ENCODE measurements at places on chromosomes 3 and 15.

DNA sequence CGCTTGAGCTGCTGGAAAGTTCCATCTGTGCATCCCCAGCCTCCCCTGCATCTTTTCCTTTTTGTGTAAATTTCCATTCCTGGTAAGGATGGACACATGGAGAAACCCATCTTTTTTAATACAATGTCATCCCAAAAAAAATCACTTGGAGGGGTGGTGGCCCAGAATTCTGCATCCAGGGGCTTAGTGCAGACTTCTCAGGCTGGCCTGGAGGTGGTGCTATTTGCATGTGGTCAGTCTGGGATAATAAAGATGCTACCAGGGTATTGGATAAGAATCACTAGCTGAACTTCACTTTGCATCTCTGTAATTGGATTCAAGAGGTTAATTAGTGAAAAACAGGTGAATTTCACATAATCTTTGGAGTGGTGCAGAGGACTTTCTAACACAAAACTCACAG, 1.8 kb upstream of the ZSCAN2 start:
- DNase-seq: peak; percentile 36

DNA sequence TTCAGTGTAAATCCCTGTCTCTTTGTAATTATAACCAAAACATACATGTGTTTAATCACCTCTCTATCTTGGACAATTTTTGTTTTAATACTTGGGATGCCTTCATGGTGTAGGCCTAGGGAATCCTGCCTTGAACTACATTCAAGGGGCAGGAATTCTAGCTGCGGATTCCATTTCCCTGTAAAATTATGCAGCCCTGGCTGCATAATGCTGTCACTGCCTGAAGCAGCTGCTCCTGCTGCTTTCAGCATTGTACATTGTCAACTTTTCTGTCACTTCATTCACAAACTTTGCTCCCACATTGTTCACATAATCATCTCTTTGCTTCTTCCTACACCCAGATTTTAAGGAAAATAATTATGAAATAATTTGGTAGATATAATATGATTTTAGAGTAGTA, 638.7 kb downstream of the RBMS3 start:
- peak; percentile 1 for DNase-seq

DNA sequence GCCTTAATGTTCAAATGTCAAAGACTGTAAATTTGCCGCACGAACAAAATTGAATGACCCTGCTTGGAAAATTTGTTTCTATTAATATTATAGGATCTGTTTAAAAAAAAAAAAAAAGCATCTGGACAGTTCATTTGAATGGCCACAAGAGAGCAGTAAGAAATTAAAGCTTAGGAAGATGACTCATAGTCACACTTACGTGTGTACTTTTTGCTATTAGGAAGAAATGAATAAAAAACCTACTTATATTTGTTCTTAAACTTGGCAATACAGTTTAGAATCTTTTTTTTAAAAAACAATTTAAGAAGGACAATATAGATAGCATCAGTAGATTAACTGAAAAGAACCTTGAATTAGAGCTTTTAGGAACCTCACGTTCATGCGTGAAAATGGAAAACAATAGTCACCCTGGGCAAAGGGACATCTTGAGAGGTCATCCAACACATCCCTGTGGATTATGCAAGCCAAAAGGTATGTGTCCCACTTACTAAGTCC, 621.8 kb downstream of the MECOM start:
- DNase-seq: no peak

DNA sequence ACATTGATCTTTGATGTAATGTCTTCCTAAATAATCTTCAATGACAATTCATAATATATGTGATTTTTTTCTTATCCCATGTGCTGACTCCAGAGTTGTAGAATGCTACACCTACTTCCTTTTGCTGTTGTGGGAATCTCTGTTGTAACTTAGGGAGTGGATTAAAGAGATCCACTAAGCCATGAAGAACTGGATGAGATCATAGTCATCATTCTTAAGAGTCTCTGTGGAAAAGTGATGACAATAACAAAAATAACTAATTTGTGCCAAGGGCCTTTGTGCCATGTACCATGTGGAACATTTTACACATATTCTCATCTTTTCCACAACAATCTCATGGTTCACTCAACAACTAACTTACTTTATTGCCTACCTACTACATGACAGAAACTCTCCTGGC, 162.9 kb upstream of the PDZRN3 start:
- no peak for DNase-seq

- no peak for DNase-seq
Observed at GRCh38 chr3:155815030-155815545, 9.0 kb upstream of the C3orf33 start.

- DNase-seq: no peak
Observed at GRCh38 chr15:89003865-89004725, 84.2 kb upstream of the ABHD2 start.

GRCh38 chr15:40932649-40933516, 3.7 kb downstream of the DLL4 start:
- no peak for DNase-seq

DNA sequence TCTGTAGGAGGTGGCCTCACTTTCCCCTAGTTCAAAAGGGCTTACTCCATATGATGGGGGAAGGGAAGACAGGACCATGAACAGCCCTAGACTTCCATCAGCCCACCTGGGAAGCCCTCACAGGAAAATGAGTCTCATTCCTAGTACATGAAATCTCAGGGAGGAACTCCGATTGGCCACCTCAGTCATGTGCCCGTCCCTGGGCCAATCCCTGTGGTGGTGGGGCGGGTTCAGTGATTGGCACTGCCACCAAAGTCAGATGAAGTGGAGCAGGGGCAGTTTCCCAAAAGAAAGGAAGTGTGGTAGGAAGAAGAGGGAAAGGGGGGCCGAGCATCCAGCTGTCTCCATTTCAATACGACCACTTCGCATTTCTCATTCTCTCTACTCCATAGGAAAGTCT, 25.9 kb upstream of the GP9 start:
- no peak for DNase-seq

DNA sequence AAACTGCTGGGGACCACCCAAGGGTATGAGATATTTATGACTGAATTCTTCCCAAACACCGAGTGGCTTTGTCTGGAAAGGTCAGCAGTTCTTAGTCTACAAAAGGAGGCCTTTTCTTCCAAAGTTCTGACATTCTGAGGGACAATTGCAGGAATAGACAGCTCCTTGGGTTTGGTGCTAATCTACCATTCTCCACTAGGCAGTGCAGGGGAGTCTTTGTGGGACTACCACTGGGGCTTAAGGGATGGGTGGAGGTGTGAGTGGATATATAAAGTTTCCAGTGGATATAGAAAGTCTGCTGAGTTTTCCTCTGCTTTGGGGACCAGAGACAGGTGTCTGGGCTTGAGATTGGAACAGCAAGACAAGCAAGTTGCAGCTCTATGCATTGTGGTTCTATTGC, 62.7 kb downstream of the EXOG start:
- DNase-seq: no peak

- DNase-seq: no peak
Observed at GRCh38 chr3:67907735-67908134, 253.3 kb upstream of the SUCLG2 start.

GRCh38 chr15:38992506-38992905, 427.9 kb upstream of the RASGRP1 start:
- no peak for DNase-seq

- peak; percentile 15 for DNase-seq
Observed at GRCh38 chr3:32817558-32818228, at the start of gene TRIM71. Gene TRIM71 (plus strand): TSS chr3:32817997. CDS start chr3:32818081, 84 bp downstream.

GRCh38 chr3:53114412-53115074, 15.7 kb downstream of the RFT1 start:
- DNase-seq: no peak

DNA sequence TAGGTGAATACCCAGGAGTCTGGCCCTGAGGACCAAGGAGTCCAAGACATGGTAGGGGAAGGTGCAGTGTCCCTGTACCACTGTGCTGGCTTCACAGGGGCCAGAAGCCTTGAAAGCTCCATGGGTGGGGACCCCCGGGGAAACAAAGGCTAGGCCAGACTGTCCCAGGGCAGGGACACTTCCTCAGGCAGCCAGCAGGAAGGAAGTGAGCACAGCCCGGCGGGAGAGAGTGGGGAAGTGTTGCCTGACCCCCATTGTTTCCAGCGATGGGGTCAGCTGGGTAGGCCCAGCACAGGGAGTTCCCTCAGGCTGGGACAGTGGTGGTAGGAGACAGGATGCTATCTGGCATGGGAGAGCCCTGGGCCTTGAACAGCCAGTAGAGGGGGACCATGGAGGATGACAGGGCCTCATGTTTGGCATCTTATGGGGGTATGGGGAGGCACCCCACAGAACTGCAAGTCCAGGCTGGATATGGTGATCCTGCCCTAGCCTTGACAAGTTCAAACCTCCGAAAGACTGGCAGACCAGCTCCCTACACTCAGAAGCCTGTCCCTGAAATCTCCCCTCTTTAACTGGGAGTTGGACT, 1.2 kb upstream of the HYAL2 start:
- no peak for DNase-seq

- no peak for DNase-seq
Observed at GRCh38 chr15:77148191-77148590, 77.3 kb upstream of the TSPAN3 start.

DNA sequence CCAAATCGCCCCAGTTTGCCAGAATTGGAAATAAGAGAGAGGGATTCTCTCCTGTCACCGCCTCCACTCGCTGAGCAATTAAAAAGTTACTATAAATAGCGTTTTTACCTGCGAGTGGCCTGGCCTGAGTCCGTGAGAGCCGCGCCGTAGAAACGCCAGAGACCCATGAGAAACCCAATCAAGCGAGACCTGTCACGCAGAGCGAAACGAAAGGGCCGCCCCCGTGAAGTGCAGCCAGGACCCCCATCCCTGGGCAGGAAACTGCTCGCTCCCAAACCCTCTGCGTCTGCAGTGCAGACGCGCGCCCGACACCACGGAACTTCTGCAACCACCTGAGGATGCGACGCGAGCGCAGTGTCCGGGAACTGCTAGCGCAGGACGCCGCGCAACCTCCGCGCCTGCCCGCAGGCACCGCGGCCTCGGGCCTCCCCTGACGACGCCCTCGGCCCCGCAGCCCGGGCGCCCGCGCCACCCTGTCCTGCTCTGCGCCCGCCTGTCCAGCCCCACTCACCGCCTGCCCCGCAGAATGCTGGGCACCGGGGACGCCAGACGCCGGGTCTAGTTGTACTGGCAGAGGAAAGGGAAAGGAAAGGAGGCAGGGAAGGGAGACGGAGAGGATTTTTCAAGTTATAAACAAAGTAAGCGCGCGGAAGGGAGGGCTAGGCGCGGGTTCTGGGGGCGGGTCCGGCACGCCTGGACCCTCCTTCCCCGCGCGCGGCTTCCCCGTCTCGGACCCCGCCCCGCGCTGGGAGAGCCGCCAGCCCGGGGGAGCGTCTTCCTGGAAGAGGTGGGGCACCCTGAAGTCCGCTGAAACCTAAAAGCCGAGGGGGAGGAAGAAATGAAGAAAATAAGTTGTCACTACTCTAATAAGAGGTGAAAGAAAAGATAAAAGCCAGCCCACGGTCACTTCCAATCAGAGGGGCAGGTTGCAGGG, at the start of gene PLSCR4:
TSS of gene PLSCR4 (minus strand) at position 657 of the 934 bp plus-strand sequence. CDS start 29,034 bp downstream, outside the sequence.
- DNase-seq: peak; percentile 47

- no peak for DNase-seq
Observed at GRCh38 chr15:60057554-60057953, 53.4 kb downstream of the FOXB1 start.

GRCh38 chr15:77179541-77179998, 108.7 kb upstream of the TSPAN3 start:
- no peak for DNase-seq

DNA sequence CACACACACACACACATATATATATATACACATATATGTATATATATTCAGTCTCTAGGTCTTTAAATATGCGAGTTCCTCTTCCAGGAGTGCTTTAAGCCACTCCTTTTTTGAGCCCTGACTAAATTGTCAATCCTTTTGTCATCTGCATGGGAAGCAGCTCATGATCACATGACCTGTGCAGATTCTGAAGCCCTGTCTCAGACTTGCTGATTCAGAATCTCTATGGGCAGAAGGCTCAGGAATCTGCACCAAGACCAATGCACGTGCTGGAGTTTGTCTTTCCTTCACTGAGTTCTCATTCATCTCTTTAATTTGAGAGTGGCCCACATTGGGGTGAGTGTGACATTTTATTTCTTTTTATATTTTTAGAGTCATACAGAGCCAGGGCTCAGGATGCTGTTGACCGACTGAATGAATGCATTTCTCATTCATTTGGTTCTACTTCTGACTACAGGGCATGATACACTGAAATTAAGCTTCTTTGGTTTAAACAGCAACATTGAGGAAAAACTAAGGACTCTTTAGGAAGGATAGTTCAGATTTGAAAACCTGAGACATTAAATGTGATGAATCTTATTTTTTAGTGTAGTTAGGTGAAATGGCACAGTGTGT, 307.5 kb downstream of the EDEM1 start:
- no peak for DNase-seq

GRCh38 chr3:11541321-11542303, 102.1 kb downstream of the VGLL4 start:
- no peak for DNase-seq

GRCh38 chr3:8500319-8500988, 1.2 kb upstream of the LMCD1 start:
- DNase-seq: peak; percentile 77

GRCh38 chr3:52205727-52206372, 7.9 kb downstream of the ALAS1 start:
- no peak for DNase-seq

DNA sequence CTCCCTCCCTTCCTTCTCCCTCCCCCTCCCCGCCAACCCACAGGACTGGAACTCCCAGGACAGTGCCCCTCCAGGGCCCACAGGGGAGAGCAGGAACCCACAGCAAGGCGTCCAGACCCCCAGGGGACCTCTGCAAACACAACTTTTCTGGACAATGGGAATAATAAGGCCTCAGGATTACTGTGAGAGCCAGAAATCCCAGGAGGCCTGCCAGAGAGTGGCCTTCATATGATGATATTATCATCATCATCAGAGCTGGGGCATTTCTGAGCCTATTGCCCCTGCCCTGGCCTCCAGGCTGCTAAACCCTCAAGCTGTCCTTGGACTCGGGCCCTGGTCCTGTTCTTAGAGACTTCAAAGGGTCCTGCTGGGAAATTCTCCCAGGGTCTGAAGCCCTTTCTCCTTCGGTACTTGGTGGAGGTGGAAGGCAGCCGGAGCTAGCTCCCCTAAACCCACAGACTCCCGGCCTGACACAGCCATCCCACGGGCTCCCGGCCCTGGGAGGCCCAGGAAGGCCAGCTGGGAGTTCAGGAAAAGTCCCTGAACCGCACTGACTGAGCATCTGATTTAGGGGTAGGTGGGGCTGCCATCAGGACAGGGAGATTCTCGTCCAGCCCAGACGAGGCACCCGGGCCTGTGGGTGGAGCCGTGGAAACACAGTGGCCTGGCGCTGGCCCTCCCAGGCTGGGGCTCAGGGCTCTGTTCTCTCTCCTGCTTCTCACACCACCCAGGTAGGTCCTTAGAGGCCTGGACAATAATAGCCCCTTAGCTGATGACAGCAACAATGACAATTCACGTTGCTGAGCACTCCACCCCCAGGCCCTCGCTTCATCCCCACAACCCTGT, 4.9 kb downstream of the CALML4 start:
- DNase-seq: no peak

DNA sequence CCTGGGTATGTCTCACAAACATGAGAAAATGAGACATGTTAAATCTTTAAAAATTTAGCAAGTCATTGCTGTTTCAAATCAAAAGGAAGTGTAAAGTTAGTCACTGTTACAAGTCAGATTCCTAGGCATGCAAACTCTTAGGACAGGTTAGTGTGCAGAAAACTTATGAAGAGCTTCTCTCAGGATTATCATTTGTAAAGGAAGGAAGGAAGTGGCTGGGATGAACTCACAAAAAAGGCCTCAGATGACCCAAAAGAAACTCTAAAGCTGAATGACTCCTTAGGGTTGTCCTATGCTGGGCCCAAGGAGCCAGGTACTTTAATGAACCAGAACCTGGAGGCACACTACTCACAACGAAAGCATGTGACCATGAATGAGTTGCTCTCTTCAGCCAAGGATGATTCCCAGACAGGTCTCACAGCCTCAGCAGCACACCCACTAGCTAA, 25.0 kb downstream of the MSL2 start:
- no peak for DNase-seq

GRCh38 chr15:66771351-66771650, 69.3 kb downstream of the SMAD6 start:
- DNase-seq: no peak

Measured in head of caudate nucleus (tissue), 42 donors.